ENCODE measurements at places on chromosomes 5 and 9. TPM values are rescaled to one million over a fixed set of nuclear protein-coding genes. Genes with fewer than 3 reads are reported as not detected.

Gene PCDHGA8
- 1.5 TPM for total RNA-seq

Gene SPOCK1
- total RNA-seq: 32.9 TPM

Gene BTNL3
- not detected for total RNA-seq

Gene LIX1
- 0.31 TPM for total RNA-seq

Gene HMCN2
- total RNA-seq: 0.26 TPM

Gene SPINK5
- total RNA-seq: 19.7 TPM

DNA sequence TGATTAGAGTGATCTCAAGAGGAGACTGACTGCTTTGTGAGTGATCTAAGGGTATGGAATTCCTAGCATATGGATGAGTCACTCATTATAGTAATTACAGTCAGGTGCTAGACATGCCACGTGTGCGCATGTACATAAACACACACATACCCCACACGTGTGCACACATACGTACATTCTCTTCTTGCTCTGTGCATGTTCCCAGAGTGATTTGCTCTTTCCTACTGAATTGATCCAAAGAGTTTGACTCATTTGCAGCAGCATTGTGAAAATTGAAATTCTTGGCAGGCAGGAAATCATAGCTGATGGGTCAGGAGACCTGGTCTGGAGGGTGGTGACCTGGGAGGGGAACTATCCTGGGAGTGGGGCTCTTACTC, 63.8 kb downstream of the ANGPTL2 start:
- no peaks in the 10 kb centered on the region for H3K27me3 ChIP-seq
- peaks cover 2% of the 10 kb centered on the region for H3K36me3 ChIP-seq
- H3K4me1 ChIP-seq: no peaks in the 10 kb centered on the region
- H3K4me3 ChIP-seq: no peak overlapping the region

DNA sequence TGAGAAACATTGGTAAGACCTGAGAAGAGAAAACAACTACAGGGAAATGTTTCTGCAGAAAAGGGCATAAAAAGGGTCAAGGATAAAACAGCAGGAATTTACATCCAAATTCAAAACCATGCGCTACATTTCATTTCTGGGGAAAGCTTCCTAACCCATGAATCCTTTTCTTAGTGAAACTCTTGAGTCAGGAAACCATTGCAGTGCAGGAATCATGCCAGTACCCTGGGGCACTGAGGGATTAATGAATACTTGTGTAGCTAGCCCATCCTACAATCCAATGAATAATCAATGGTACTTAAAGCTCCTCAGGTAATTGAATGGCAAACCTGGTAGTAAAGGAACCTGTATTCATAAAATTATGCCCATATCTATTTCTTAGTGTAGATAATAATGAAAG, 580.5 kb downstream of the TLE1 start:
- peaks cover 3% of the 10 kb centered on the region for H3K4me1 ChIP-seq
- H3K36me3 ChIP-seq: no peaks in the 10 kb centered on the region
- H3K4me3 ChIP-seq: no peak overlapping the region
- peaks cover 7% of the 10 kb centered on the region for H3K27me3 ChIP-seq
- no peak overlapping the region for H3K27ac ChIP-seq

- no peaks in the 10 kb centered on the region for H3K36me3 ChIP-seq
- no peak overlapping the region for H3K27ac ChIP-seq
- H3K4me3 ChIP-seq: no peak overlapping the region
- DNase-seq: no peak
- no peaks in the 10 kb centered on the region for H3K27me3 ChIP-seq
Measured at GRCh38 chr5:145680767-145681166, 154.4 kb downstream of the PRELID2 start.

DNA sequence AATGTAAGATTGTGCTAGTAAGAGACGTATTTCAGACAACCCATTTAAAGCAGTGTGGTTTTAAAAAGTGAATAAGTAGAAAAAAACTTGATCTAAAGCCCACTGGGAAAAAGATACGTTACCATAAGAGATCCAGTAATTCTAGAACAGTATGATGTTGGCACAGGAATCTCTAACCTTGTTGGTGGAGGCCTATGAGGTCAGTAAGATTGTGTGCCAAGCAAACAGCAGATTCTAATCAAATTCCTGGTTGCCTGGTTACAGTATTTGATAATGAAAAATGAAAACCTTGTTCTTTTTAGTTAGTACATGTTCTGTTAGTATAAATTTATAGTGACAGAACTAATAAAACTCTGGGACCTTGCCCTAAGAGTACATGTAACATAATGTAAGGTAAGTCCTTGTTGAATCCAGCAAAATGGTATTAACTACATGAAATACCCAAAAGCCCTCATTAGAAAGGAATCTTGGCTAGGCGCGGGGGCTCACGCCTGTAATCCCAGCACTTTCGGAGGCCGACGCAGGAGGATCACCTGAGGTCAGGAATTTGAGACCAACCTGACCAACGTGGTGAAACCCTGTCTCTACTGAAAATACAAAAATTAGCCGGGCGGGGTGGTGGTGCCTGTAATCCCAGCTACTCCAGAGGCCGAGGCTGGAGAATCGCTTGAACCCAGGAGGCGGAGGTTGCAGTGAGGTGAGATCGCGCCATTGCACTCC, 33.2 kb upstream of the DMXL1 start:
- no peak for DNase-seq
- H3K4me1 ChIP-seq: peaks cover 2% of the 10 kb centered on the region
- H3K36me3 ChIP-seq: peaks cover 1% of the 10 kb centered on the region
- H3K27ac ChIP-seq: no peak overlapping the region

- H3K27me3 ChIP-seq: peaks cover 3% of the 10 kb centered on the region
- H3K4me1 ChIP-seq: no peaks in the 10 kb centered on the region
- DNase-seq: no peak
- no peak overlapping the region for H3K27ac ChIP-seq
- H3K4me3 ChIP-seq: no peak overlapping the region
Measured at GRCh38 chr5:31579558-31579957, 47.5 kb downstream of the C5orf22 start.

DNA sequence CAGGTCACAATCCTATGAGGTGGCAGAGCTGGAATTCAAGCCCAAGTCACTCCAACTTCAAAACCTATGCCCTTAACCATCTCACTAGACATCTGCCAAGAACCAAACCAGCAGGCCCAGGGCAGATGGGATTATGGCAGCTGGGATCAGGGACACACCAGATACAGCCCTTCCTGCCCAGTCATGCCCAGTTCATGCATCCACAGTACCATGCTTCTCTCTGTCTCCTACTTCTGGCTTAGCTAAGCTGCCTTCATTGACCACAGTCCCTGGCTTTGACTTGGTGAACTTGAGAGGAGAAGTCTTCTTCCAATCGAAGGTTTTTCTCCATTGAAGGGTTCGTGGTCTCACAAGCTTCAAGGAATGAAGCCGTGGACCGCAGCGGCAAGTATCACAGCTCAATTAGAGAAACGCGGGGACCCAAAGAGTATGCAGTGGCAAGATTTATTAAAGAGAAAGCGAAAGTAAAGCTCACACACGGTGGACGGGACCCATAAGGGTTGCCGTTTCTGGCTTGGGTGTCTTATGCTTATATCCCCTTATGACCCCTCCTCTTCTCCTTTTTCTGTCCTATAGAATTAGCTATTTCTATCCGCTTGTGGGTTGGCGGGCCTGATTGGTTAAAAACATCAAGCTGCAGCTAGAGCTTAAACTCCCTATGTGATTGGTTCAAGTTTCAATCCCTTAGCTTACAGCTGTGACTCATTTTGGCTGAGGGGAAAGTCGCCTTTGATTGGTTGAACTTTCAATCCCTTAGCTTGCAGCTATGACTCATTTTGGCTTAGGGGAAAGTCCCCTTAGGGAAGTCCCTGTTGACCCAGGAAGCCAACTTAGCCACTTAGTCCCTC, 101.2 kb downstream of the TRIM36 start:
- no peaks in the 10 kb centered on the region for H3K36me3 ChIP-seq
- no peaks in the 10 kb centered on the region for H3K4me1 ChIP-seq
- no peak overlapping the region for H3K4me3 ChIP-seq
- no peak overlapping the region for H3K27ac ChIP-seq

DNA sequence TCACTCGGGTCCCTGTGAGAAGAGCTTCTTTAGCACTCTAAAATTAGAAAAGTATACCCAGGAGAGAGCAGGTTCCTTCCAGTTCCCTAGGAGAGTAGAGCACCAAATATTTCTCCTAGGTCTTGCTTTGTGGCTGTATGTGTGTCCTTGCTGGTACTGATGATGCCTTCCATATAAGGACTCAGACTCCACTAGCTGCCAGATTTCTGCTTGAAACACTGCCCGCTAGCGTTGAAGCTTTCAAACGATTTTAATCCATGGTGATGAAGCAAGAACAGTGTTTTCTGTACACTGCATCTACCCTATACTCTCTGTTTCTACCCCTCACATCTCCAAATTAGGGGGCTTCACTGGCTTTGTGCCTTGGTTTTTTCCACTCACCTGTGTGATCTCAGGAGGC, 2.4 kb upstream of the SMC2 start:
- H3K27ac ChIP-seq: peak overlapping the region; percentile 50
- peaks cover 32% of the 10 kb centered on the region for H3K4me1 ChIP-seq
- peak overlapping the region; percentile 17 for H3K4me3 ChIP-seq
- no peaks in the 10 kb centered on the region for H3K27me3 ChIP-seq

DNA sequence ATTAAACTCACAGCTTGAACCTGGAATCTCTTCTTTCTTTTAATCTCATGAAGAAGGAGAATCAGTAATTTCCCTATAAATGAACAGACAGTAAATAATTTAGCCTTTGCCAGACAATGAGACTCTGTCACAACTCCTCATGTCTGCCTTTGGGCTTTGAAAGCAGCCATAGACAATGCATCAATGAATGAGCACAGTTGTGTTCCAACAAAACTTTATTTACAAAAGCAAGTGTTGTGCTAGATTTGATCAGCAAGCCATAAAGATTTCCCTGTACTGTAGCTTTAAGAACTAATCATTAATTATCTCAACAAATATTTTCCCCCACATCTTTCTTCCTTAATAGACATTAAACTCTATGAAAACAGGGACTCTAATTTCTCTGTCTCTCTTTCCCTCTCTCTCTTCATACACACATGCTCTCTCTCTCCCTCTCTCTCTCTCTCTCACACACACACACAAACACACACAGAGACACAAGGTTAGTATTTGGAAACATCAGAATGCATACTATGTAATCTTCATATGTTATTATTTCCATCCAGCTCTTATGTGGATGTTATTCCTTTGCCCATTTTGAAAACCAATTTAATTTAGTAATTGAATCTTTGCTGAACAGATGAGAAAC, 1209.8 kb upstream of the CDH6 start:
- H3K27ac ChIP-seq: no peak overlapping the region
- peaks cover 3% of the 10 kb centered on the region for H3K4me1 ChIP-seq

DNA sequence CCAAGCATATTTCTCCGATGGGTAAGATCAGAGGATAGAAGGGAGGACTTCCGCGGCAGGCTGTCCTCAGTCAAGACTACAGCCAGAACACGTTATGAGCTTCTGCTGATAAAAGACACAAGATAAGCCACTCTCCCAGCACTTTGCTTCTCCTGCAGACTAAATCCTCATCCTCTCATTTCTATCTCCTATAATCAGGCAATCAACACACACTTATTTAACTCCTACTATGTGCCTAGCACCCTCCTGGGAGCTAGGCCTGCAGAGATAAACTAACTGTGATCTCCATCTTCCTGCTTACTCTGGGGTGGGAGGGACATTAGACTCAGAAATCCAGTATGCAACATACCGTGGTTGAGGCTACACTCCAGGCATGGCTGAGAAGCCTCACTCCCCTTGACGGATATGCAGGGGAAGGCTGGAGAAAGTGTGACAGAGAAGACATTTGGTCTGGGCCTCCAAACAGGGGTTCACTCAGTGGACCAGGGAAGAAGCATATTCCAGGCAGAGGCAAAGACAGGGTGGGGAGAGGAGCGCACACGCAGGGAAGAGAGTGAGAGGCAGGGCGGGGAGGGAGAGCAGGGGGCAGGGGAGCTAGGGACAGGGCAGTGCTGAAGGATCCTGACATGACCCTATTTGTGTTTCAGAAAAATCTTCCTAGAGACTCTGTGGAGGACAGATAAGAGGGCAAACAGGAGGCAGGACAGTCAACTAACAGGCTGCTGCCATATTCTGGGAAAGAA, 274.1 kb downstream of the DENND1A start:
- peaks cover 73% of the 10 kb centered on the region for H3K27me3 ChIP-seq
- no peaks in the 10 kb centered on the region for H3K4me1 ChIP-seq
- DNase-seq: no peak
- H3K36me3 ChIP-seq: peaks cover 2% of the 10 kb centered on the region
- no peak overlapping the region for H3K27ac ChIP-seq
- no peak overlapping the region for H3K4me3 ChIP-seq

- H3K4me3 ChIP-seq: no peak overlapping the region
- H3K4me1 ChIP-seq: peaks cover 3% of the 10 kb centered on the region
- DNase-seq: no peak
- H3K27me3 ChIP-seq: peaks cover under 1% of the 10 kb centered on the region
- H3K36me3 ChIP-seq: no peaks in the 10 kb centered on the region
Measured at GRCh38 chr5:122153774-122154173, 24.4 kb downstream of the ZNF474 start.

- no peaks in the 10 kb centered on the region for H3K4me1 ChIP-seq
- H3K27me3 ChIP-seq: peaks cover 36% of the 10 kb centered on the region
- no peak overlapping the region for H3K27ac ChIP-seq
- DNase-seq: no peak
- H3K36me3 ChIP-seq: no peaks in the 10 kb centered on the region
Measured at GRCh38 chr5:181100121-181100875, 30.7 kb downstream of the OR2V1 start.

- DNase-seq: no peak
- peaks cover 15% of the 10 kb centered on the region for H3K4me1 ChIP-seq
- peaks cover 4% of the 10 kb centered on the region for H3K36me3 ChIP-seq
- H3K27me3 ChIP-seq: peaks cover 11% of the 10 kb centered on the region
Measured at GRCh38 chr5:78771260-78772205, 123.0 kb upstream of the LHFPL2 start.

GRCh38 chr9:83471241-83471640, 67.0 kb downstream of the FRMD3 start:
- no peaks in the 10 kb centered on the region for H3K36me3 ChIP-seq
- no peak overlapping the region for H3K27ac ChIP-seq

GRCh38 chr9:129383019-129383560, 205.0 kb upstream of the IER5L start:
- peaks cover 10% of the 10 kb centered on the region for H3K4me1 ChIP-seq
- no peaks in the 10 kb centered on the region for H3K36me3 ChIP-seq
- H3K4me3 ChIP-seq: peak overlapping the region; percentile 62
- peak overlapping the region; percentile 95 for H3K27ac ChIP-seq
- H3K27me3 ChIP-seq: peaks cover 4% of the 10 kb centered on the region

DNA sequence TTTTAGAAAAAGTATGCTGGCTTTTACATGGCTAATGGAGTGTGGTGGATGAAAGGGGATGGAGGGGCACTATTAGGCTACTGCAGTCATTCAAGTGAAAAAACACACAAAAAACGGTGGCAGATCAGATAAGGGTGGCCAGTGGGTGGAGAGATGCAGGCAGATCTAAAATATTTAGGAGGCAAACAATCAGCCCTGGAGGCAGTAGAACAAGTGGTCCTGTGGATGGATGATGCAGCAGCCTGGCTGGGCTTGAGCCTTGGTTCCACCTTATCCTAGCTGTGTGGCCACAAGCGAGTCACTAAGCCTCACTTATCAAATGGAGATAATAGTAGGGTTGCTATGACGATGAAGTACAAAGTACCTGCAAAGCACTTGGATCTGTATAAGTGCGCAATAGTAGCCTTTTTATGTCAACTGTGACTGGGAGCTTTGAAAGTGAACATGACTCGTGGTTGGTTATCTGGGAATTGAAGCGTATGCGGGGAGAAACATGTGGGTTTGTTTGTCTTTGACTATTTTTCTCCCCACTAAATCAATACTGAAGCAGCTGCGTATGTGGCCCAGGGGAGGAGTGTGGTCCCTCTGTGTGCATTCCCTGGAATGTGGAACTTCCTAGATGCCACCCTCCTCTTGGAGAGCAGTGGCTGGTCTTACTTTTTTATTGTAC, 20.2 kb downstream of the NSG2 start:
- peak overlapping the region; percentile 22 for H3K27ac ChIP-seq
- H3K36me3 ChIP-seq: no peaks in the 10 kb centered on the region
- no peak overlapping the region for H3K4me3 ChIP-seq
- peak; percentile 14 for DNase-seq
- H3K4me1 ChIP-seq: peaks cover 11% of the 10 kb centered on the region
